ENCODE measurements at places on chromosomes 16 and 17. TPM values are rescaled to one million over a fixed set of nuclear protein-coding genes. Genes with fewer than 3 reads are reported as not detected.
A peak's percentile ranks its signal among the peaks of the same experiment; 100 is the strongest.

- H3K4me1 ChIP-seq = no peaks in the 10 kb centered on the region
- H3K27ac ChIP-seq = no peak overlapping the region
- H3K4me3 ChIP-seq = no peak overlapping the region
- H3K27me3 ChIP-seq = peaks cover 2% of the 10 kb centered on the region
Observed at GRCh38 chr17:73795730-73796129, 151.5 kb upstream of the SDK2 start.

Gene ZACN
- total RNA-seq = not detected

GRCh38 chr17:63278728-63279442 lies 167.2 kb downstream of the CYB561 start:
- no peak for DNase-seq
- no peak overlapping the region for H3K27ac ChIP-seq
- no peaks in the 10 kb centered on the region for H3K36me3 ChIP-seq
- H3K4me1 ChIP-seq = no peaks in the 10 kb centered on the region

DNA sequence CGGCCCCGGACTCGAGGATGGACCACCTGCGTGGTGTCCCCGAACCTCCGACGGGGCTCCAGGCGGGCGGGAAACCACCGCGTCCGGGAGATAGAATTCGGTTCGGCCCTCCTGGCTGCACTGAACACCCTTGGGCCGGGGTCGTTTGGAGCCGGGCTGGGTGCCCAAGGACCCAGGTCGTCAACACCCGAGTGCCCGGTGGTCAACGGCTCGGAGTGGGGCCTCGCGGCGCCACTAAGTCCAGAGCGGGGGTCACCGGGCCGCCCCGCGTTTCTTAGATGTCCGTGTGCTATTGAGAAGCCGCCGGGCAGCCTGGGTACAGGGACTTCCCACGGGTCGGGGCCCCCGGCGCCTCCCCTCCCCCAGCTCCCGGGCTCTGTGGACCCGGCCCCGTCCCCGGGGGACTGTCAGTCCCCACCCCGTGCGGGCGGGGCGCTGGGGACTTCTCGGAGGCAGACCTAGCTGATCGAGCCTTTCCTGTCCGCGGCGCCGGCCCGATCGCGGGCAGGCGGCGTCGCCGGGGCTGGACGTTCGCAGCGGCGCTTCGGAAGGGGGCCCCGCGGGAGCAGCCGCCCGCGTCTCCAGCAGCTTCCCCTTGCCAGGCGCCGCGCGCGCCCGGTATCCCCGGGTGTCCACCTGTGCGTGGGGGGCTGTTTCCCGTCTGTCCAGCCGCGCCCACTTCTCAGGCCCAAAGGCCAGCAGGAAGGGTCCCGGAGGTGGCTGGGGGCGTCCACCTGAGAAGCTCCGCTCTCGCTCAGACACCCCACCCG lies 655 bp upstream of the NPTX1 start:
- peak overlapping the region; percentile 64 for H3K4me3 ChIP-seq
- peaks cover 24% of the 10 kb centered on the region for H3K4me1 ChIP-seq
- H3K36me3 ChIP-seq = no peaks in the 10 kb centered on the region
- no peak overlapping the region for H3K27ac ChIP-seq
- no peaks in the 10 kb centered on the region for H3K27me3 ChIP-seq

Gene ZNF48
- 2.8 TPM for total RNA-seq

- peak overlapping the region; percentile 99 for H3K27ac ChIP-seq
- H3K36me3 ChIP-seq = no peaks in the 10 kb centered on the region
- H3K4me1 ChIP-seq = peaks cover 80% of the 10 kb centered on the region
Observed at GRCh38 chr16:75263291-75263962, 12.0 kb upstream of the BCAR1 start.

Gene HES7
- not detected for total RNA-seq

Gene DHRS11
- 15.0 TPM for total RNA-seq

- H3K27ac ChIP-seq = no peak overlapping the region
- no peaks in the 10 kb centered on the region for H3K27me3 ChIP-seq
- H3K4me1 ChIP-seq = no peaks in the 10 kb centered on the region
- no peak for DNase-seq
Observed at GRCh38 chr17:63381101-63381729, 64.9 kb downstream of the CYB561 start.

- no peaks in the 10 kb centered on the region for H3K36me3 ChIP-seq
- no peak overlapping the region for H3K4me3 ChIP-seq
- DNase-seq = peak; percentile 80
- H3K27ac ChIP-seq = no peak overlapping the region
- no peaks in the 10 kb centered on the region for H3K4me1 ChIP-seq
Observed at GRCh38 chr16:73196670-73197069, 148.7 kb upstream of the ZFHX3 start.

- DNase-seq = no peak
- H3K27me3 ChIP-seq = no peaks in the 10 kb centered on the region
- no peak overlapping the region for H3K4me3 ChIP-seq
- H3K36me3 ChIP-seq = no peaks in the 10 kb centered on the region
- peaks cover 48% of the 10 kb centered on the region for H3K4me1 ChIP-seq
- H3K27ac ChIP-seq = no peak overlapping the region
Observed at GRCh38 chr16:8889893-8890548, 7.9 kb downstream of the LITAFD start.

Gene SYCE1L
- total RNA-seq = not detected

DNA sequence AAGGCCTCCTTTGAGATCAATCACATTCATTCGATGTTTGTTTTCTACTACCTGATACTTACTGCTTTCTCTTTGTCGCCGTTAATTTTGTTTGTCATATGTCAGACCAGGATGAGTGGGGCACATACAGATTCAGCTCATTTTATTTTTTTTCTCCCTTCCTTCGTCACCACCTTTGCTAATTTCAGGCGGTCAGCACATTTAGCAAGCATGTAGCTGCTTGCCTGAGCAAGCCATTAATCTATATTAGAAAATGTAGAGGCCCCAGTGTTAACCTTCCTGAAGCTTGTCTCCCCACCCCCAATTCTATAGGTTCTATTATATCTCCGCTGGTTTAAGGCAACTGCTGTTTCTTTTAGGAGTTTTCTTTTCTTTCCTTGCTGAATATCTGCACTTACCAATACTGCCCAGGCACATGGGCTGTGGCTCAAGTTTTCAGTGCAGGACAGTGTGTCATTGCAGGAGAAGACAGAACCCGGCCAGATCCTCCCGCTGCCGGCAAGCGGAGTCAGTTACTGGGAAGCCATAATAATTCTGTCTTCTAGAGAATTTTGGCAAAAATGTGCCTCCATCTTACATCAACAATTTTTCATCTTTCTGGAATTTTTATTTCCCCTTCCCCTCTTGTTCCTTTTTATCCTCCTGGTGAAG lies 714.3 kb downstream of the WWOX start:
- no peaks in the 10 kb centered on the region for H3K27me3 ChIP-seq
- no peak overlapping the region for H3K4me3 ChIP-seq
- DNase-seq = no peak
- H3K36me3 ChIP-seq = no peaks in the 10 kb centered on the region
- H3K27ac ChIP-seq = no peak overlapping the region

DNA sequence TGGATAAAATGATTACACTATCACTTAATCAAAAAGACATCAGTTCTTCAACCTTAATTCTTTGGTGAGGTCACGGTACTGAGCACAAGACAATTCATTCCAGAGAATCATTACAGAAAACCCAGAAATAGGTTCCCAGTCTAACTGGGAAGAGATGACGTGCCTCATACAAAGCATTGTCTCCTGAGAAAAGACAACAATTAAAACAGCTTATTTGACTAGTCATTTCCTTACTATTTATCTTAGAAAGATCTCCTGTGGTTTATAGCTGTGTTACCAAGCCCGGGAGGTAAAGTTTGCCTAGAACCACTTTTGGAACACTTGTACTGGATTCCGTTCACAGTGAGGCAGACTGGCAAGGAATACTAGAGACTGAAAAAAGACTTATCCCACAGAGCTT lies 5.1 kb downstream of the PHF12 start:
- H3K4me3 ChIP-seq = peak overlapping the region; percentile 87
- H3K36me3 ChIP-seq = peaks cover 4% of the 10 kb centered on the region
- H3K4me1 ChIP-seq = peaks cover 70% of the 10 kb centered on the region
- no peak for DNase-seq
- peak overlapping the region; percentile 98 for H3K27ac ChIP-seq

GRCh38 chr16:31702796-31703195 lies 170.8 kb upstream of the ZNF267 start:
- no peak overlapping the region for H3K27ac ChIP-seq
- no peak for DNase-seq
- peaks cover 25% of the 10 kb centered on the region for H3K36me3 ChIP-seq
- H3K27me3 ChIP-seq = peaks cover 4% of the 10 kb centered on the region

GRCh38 chr17:34367486-34368195 lies 4.6 kb upstream of the CCL1 start:
- H3K36me3 ChIP-seq = no peaks in the 10 kb centered on the region
- peaks cover 16% of the 10 kb centered on the region for H3K27me3 ChIP-seq
- no peak overlapping the region for H3K27ac ChIP-seq
- H3K4me1 ChIP-seq = no peaks in the 10 kb centered on the region
- no peak overlapping the region for H3K4me3 ChIP-seq

Gene NCBP3
- total RNA-seq = 17.7 TPM

Gene ABI3
- 2.5 TPM for total RNA-seq

- peaks cover 49% of the 10 kb centered on the region for H3K36me3 ChIP-seq
- no peak overlapping the region for H3K4me3 ChIP-seq
- no peak overlapping the region for H3K27ac ChIP-seq
- H3K4me1 ChIP-seq = no peaks in the 10 kb centered on the region
Observed at GRCh38 chr16:7585705-7586104, 253.1 kb downstream of the RBFOX1 start.

- H3K27ac ChIP-seq = no peak overlapping the region
- no peak overlapping the region for H3K4me3 ChIP-seq
- no peaks in the 10 kb centered on the region for H3K4me1 ChIP-seq
Observed at GRCh38 chr17:64565563-64565962, 58.8 kb downstream of the CEP95 start.

Gene STX1B
- total RNA-seq = 0.26 TPM

Gene SLC52A1
- total RNA-seq = not detected

DNA sequence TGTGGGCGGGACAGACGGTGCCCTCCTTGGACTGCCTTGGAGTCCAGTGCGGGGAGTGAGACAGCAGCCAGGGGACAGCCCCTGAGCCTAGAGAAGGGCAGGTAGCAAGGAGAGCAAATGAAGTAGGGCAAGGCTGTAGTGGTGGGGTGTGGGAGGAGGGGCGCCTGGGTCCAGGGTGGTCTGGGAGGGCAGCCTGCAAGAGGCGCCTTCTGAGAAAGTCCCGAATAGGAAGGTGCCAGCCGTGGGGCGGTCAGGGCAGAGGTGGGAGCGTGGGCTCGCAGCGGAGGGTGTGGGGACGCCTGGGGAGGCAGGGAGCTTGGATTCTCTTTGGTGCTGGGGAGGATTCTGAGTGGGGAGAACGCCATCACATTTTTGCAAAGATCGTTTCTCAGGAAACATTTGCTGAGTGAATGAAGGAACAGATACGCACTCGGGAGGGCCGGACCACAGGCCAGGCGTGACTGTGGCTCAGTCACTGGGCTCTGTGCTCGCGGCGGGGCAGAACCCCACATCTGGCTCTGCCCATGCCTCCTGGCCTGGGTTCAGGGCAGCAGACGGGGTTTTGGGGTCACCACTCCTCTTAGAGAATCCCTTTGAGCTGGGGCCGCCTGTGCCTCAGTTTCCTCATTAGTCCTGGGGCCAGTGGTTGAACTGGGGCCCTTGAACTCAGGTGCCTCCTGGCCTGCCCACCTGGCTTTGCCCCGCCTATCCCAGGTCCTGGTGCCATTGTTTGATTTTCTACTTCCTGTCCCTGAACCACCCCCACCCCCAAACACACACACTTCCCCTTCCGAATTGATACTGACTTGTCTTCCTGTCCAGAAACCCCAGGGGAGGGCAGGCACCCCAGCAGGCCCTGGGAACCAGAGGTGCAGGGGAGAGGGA lies 4.2 kb downstream of the SNN start:
- H3K36me3 ChIP-seq = no peaks in the 10 kb centered on the region
- peaks cover 82% of the 10 kb centered on the region for H3K4me1 ChIP-seq
- H3K4me3 ChIP-seq = peak overlapping the region; percentile 87
- peak overlapping the region; percentile 91 for H3K27ac ChIP-seq
- DNase-seq = no peak

Gene KRT39
- not detected for total RNA-seq

- DNase-seq = peak; percentile 38
- H3K27me3 ChIP-seq = peaks cover 6% of the 10 kb centered on the region
- H3K4me1 ChIP-seq = no peaks in the 10 kb centered on the region
- no peak overlapping the region for H3K4me3 ChIP-seq
Observed at GRCh38 chr16:84851192-84852127, 31.7 kb downstream of the CRISPLD2 start.
